ENCODE measurements at places on chromosomes 12 and 14. TPM values are rescaled to one million over a fixed set of nuclear protein-coding genes. Genes with fewer than 3 reads are reported as not detected.

Gene CLEC7A
- polyA plus RNA-seq: 1.3 TPM

Gene HOXC4
- polyA plus RNA-seq: 49.9 TPM

Gene PHETA1
- 12.8 TPM for polyA plus RNA-seq

Gene LLPH
- 42.5 TPM for polyA plus RNA-seq

- DNase-seq: no peak
Observed at GRCh38 chr14:102363182-102363943, 622 bp downstream of the TECPR2 start.

DNA sequence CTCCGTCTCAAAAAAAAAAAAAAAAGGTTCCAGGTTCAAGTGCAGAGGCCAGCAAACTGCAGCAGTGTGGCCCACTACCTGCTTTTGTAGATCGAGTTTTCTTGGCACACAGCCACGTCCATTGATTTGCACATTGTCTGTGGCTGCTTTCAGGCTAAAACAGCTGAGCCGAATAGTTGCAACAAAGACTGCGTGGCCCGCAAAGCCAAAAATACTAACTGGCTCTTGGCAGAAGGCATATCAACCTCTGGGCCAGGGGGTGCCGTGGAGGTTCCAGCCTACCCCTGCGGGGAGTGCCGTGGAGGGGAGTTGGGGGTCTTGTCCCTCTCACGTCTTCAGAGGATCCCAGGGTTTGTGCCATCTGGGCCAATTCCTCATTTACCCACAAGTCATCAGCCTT, 170.1 kb downstream of the ADGRD1 start:
- DNase-seq: no peak

All from right renal pelvis (tissue), 4 donors.